ENCODE measurements at places on chromosomes 11 and 22. TPM values are rescaled to one million over a fixed set of nuclear protein-coding genes. Genes with fewer than 3 reads are reported as not detected.

CDC42EP2 gene
- 10.4 TPM for total RNA-seq

DNA sequence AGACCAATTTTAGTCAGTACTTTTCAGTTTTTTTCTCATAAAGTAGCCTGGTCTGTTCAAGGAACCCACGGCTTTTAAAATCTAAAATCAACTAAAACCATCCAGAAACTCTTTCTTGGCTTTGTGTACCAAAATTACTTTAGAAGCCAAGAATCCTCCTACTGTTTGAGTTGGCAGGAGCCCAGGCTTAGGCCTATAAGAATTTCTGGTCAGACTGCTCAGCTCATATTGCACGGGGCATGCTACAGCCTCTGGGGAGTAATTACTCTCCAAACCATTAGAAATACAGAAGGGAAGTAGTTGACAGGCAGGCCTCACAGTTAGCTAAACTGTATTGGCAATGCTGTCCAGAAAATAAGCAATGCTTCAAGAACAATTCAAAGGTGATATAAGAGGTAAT is 1862.9 kb upstream of the RAG2 start:
- H3K4me3 ChIP-seq, result no peak overlapping the region
- no peak overlapping the region for H3K27ac ChIP-seq
- H3K4me1 ChIP-seq, result no peaks in the 10 kb centered on the region
- no peaks in the 10 kb centered on the region for H3K36me3 ChIP-seq

DNA sequence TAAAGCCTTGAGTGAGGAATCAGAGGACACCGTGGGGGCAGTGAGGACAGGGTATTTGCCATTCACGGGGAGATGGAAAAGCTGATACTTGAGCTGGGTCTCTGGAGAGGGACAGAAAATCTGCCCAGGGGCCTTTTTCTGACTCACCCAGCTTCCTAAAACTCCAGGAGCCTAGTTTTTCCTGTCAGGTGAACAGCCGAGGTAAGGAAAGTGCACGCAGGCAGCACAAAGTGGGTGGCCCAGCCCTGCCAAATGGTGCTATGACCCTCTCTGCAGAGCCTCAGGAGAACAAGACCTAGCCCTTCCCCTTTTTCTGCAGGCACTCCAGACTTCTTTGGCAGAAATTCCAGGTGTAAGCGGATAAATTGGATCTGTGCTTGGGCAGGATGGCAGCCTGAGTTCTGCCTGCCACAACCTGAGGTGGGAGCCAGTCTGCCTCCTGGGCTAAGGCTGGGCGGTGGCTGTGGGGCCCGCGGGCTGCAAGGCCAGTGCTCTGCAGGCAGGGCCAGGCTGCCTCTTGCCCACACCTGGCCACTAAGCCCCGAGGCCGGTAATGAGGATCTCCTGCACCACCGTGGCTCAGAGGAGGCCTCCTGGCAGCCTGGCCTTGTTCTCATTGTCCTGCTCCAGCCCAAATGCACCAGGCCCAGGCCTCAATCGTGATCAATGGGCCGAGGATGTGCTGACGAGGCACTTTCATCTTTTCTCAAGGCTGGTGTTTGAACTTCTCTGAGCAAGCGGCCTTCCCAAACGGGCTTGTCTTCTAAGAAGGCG is 72.9 kb upstream of the LMO1 start:
- no peak overlapping the region for H3K4me3 ChIP-seq
- no peaks in the 10 kb centered on the region for H3K4me1 ChIP-seq
- no peaks in the 10 kb centered on the region for H3K27me3 ChIP-seq
- DNase-seq, result no peak
- H3K27ac ChIP-seq, result no peak overlapping the region
- H3K36me3 ChIP-seq, result no peaks in the 10 kb centered on the region

TUBA8 gene
- total RNA-seq, result 12.3 TPM

LINC01488 gene
- not detected for total RNA-seq

GRCh38 chr11:112588252-112588694 is 327.6 kb upstream of the PLET1 start:
- no peak overlapping the region for H3K27ac ChIP-seq
- H3K4me1 ChIP-seq, result no peaks in the 10 kb centered on the region
- no peaks in the 10 kb centered on the region for H3K36me3 ChIP-seq
- no peak overlapping the region for H3K4me3 ChIP-seq
- DNase-seq, result peak; percentile 35

GRCh38 chr11:35227576-35228327 is 88.8 kb downstream of the CD44 start:
- no peaks in the 10 kb centered on the region for H3K4me1 ChIP-seq
- H3K36me3 ChIP-seq, result no peaks in the 10 kb centered on the region
- H3K4me3 ChIP-seq, result no peak overlapping the region
- peak overlapping the region; percentile 64 for H3K27ac ChIP-seq

DNA sequence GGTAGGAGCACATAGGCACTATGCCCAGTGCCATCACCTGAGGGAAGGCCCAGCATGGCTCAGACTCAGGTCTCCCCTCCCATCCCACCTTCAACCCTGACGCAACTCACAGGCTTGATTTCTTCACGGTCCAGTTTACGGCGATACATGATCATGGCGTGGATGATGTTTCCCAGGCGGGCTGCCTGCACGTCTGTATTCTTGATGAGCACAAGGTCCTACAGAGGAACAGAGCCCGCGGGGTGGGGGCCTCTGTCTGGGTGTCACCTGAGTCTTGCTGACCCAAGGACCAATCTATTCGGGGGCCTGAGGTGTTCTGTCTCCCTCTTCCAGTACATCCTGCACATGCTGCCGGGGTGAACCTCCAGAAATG is 3.9 kb downstream of the CPT1B start:
- peaks cover 7% of the 10 kb centered on the region for H3K4me1 ChIP-seq
- H3K27me3 ChIP-seq, result no peaks in the 10 kb centered on the region
- H3K36me3 ChIP-seq, result peaks cover 7% of the 10 kb centered on the region
- no peak overlapping the region for H3K4me3 ChIP-seq
- H3K27ac ChIP-seq, result no peak overlapping the region

DNA sequence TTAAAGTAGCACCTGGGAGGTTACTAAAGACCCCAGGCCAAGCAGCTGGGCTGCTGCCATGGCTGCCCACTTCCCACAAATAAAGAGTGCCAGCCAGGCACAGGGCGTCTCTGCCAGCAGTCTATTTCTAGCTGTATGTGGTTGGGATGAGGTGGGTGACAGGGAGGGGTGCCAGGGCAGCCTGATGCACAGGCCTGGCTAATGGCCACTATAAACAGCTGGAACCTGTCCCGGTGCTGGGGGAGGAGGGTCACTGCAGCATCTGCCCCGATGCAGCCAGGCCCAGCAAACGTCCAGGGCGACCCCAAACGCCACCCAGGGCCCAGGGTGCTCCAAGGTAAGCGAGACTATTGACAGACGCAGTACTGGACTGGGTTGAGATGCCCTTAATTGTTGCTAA is 37.4 kb downstream of the SCUBE1 start:
- peak overlapping the region; percentile 28 for H3K27ac ChIP-seq
- H3K4me1 ChIP-seq, result no peaks in the 10 kb centered on the region
- no peak overlapping the region for H3K4me3 ChIP-seq
- H3K36me3 ChIP-seq, result no peaks in the 10 kb centered on the region
- no peak for DNase-seq
- no peaks in the 10 kb centered on the region for H3K27me3 ChIP-seq

IL18 gene
- total RNA-seq, result 37.9 TPM

CREB3L1 gene
- 6.9 TPM for total RNA-seq

GRCh38 chr11:61697078-61697502 is 16.9 kb downstream of the DAGLA start:
- H3K4me3 ChIP-seq, result no peak overlapping the region
- peaks cover 82% of the 10 kb centered on the region for H3K4me1 ChIP-seq
- H3K27me3 ChIP-seq, result no peaks in the 10 kb centered on the region
- no peaks in the 10 kb centered on the region for H3K36me3 ChIP-seq

SLC22A25 gene
- not detected for total RNA-seq

DNA sequence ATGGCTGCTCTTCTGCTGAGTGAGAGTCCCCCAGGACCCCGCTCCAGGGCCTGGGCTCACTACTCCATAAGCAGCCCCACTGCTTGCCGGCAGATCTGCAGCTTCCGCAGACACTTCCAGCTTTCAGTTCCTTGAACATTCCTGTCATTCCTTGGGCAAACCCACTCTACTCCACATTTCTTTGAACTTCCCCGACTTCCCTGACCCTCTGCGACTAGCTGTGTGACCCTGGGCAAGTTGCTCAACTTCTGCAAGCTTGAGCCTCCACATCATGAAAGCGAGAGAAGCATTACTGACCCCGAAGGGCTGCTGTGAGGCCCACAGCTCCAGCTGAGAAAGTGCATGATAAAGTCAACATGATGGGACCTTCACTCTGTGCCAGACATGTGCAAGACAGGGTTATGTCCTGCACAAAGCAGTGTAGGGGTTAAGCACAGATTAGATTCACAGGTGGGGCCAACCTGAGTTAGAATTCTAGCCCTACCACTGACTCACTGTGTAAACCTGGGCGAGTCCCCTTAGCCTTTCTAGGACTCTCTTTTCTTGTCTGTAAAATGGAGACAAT is 51.8 kb downstream of the THAP12 start:
- peaks cover 7% of the 10 kb centered on the region for H3K4me1 ChIP-seq
- no peaks in the 10 kb centered on the region for H3K36me3 ChIP-seq
- no peaks in the 10 kb centered on the region for H3K27me3 ChIP-seq

- peaks cover 22% of the 10 kb centered on the region for H3K36me3 ChIP-seq
- peak overlapping the region; percentile 8 for H3K4me3 ChIP-seq
- H3K4me1 ChIP-seq, result no peaks in the 10 kb centered on the region
- H3K27me3 ChIP-seq, result no peaks in the 10 kb centered on the region
These were observed 21.2 kb downstream of the BLID start for GRCh38 chr11:122094836-122095235.

- H3K27ac ChIP-seq, result no peak overlapping the region
- DNase-seq, result no peak
- H3K4me1 ChIP-seq, result no peaks in the 10 kb centered on the region
- H3K4me3 ChIP-seq, result no peak overlapping the region
These were observed 26.3 kb downstream of the SYTL2 start for GRCh38 chr11:85784480-85785265.

GRCh38 chr22:49140911-49141665 is 686.6 kb downstream of the BRD1 start:
- no peaks in the 10 kb centered on the region for H3K27me3 ChIP-seq
- no peak overlapping the region for H3K4me3 ChIP-seq
- H3K36me3 ChIP-seq, result no peaks in the 10 kb centered on the region

DNA sequence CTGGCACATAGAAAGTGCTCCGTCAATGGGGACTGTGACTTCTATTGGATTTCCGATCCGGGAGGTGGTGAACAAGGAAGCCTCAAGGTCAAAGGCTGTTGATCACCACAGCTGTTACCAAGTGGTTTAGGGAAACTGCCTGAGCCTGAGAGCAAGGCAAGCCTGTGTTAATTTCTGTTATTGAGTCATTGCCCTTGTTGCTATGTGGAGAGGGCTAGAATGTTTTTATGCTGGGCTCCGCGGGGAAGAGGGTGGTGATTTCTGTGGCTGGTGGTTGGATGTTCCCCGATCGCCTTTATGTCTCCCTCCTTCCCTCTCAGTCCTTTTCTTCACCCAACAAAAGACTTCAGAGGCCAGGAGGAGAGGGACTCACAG is 108.5 kb upstream of the ALX4 start:
- no peak overlapping the region for H3K27ac ChIP-seq
- H3K36me3 ChIP-seq, result no peaks in the 10 kb centered on the region
- H3K4me3 ChIP-seq, result no peak overlapping the region
- H3K27me3 ChIP-seq, result no peaks in the 10 kb centered on the region
- no peak for DNase-seq

OR51B4 gene
- total RNA-seq, result not detected

ELMOD1 gene
- 0.66 TPM for total RNA-seq

GRCh38 chr11:10561947-10562346 is 6.5 kb downstream of the LYVE1 start:
- H3K27ac ChIP-seq, result no peak overlapping the region
- H3K4me3 ChIP-seq, result no peak overlapping the region
- DNase-seq, result no peak
- no peaks in the 10 kb centered on the region for H3K27me3 ChIP-seq
- H3K36me3 ChIP-seq, result no peaks in the 10 kb centered on the region

- DNase-seq, result no peak
- H3K36me3 ChIP-seq, result no peaks in the 10 kb centered on the region
- H3K4me3 ChIP-seq, result no peak overlapping the region
- peaks cover 5% of the 10 kb centered on the region for H3K27me3 ChIP-seq
- H3K27ac ChIP-seq, result no peak overlapping the region
- H3K4me1 ChIP-seq, result no peaks in the 10 kb centered on the region
These were observed 10.8 kb upstream of the E2F8 start for GRCh38 chr11:19251577-19251976.

- no peaks in the 10 kb centered on the region for H3K4me1 ChIP-seq
- no peaks in the 10 kb centered on the region for H3K27me3 ChIP-seq
- peaks cover 2% of the 10 kb centered on the region for H3K36me3 ChIP-seq
- no peak for DNase-seq
- no peak overlapping the region for H3K4me3 ChIP-seq
These were observed 8.2 kb downstream of the CFL1 start for GRCh38 chr11:65849771-65850216.

GRCh38 chr11:110759972-110760381 is 47.7 kb upstream of the ARHGAP20 start:
- no peak for DNase-seq
- no peaks in the 10 kb centered on the region for H3K27me3 ChIP-seq
- no peaks in the 10 kb centered on the region for H3K4me1 ChIP-seq
- H3K27ac ChIP-seq, result no peak overlapping the region

GRCh38 chr11:64276653-64277431 is 7.6 kb downstream of the BAD start:
- H3K36me3 ChIP-seq, result peaks cover 55% of the 10 kb centered on the region
- no peak for DNase-seq
- H3K4me3 ChIP-seq, result no peak overlapping the region

DNA sequence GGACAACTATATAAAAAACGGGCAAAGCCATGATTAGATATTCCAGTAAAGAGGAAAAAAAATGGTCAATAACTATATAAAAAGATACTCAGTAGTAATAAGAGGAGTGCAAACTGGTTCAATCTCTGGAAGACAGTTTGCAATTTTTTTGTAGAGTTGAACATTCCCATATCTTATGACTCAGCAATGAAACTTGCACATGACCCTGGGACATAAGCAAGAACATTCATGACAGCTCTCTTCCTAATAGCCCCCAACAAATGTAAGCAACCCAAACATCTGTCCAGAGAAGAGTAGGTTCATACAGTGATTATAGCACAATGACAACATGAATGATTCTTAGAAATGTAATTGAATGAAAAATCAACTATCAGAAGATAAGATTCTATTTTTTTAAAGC is 21.8 kb upstream of the CSF2RB start:
- no peaks in the 10 kb centered on the region for H3K27me3 ChIP-seq
- no peak overlapping the region for H3K27ac ChIP-seq
- H3K36me3 ChIP-seq, result no peaks in the 10 kb centered on the region
- no peak for DNase-seq
- H3K4me3 ChIP-seq, result no peak overlapping the region

- H3K4me3 ChIP-seq, result no peak overlapping the region
- no peak overlapping the region for H3K27ac ChIP-seq
- no peak for DNase-seq
- no peaks in the 10 kb centered on the region for H3K36me3 ChIP-seq
- H3K4me1 ChIP-seq, result no peaks in the 10 kb centered on the region
- H3K27me3 ChIP-seq, result no peaks in the 10 kb centered on the region
These were observed 97.9 kb upstream of the CTSC start for GRCh38 chr11:88435415-88435814.

PTPRCAP gene
- 6.9 TPM for total RNA-seq

- H3K4me1 ChIP-seq, result no peaks in the 10 kb centered on the region
- no peak overlapping the region for H3K4me3 ChIP-seq
- no peak overlapping the region for H3K27ac ChIP-seq
- DNase-seq, result no peak
- no peaks in the 10 kb centered on the region for H3K36me3 ChIP-seq
These were observed 61.0 kb downstream of the RPS6KA4 start for GRCh38 chr11:64419818-64420485.

Data from tibial nerve (tissue), 4 donors.